ENCODE measurements at places on chromosomes 1 and 21.
A peak's percentile ranks its signal among the peaks of the same experiment; 100 is the strongest.

GRCh38 chr1:210907251-210907805 lies 226.6 kb downstream of the KCNH1 start:
- DNase-seq, result no peak

GRCh38 chr1:192940658-192941057 lies 118.5 kb downstream of the UCHL5 start:
- DNase-seq, result no peak

GRCh38 chr1:41356752-41357151 lies 4.5 kb upstream of the FOXO6 start:
- no peak for DNase-seq

DNA sequence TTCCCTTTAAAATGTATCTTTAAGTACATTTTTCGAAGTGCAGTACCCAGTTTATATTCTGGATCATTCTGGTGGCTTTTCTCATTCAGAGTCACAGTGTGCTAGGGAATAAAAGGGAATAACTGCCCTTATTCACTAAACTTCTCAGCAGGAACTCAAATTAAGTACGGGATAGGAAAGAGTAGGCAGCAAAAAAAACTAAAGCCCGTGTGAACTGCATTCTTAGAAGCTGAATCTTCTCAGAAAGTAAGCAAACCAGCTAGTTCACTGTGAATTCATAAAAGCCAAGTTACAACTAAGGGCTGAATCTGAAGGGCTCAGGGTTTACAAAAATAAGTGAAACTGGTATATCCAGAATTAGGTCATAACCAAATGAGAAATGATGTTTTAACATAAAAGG lies 22.0 kb downstream of the PRPF38A start:
- DNase-seq, result no peak

DNA sequence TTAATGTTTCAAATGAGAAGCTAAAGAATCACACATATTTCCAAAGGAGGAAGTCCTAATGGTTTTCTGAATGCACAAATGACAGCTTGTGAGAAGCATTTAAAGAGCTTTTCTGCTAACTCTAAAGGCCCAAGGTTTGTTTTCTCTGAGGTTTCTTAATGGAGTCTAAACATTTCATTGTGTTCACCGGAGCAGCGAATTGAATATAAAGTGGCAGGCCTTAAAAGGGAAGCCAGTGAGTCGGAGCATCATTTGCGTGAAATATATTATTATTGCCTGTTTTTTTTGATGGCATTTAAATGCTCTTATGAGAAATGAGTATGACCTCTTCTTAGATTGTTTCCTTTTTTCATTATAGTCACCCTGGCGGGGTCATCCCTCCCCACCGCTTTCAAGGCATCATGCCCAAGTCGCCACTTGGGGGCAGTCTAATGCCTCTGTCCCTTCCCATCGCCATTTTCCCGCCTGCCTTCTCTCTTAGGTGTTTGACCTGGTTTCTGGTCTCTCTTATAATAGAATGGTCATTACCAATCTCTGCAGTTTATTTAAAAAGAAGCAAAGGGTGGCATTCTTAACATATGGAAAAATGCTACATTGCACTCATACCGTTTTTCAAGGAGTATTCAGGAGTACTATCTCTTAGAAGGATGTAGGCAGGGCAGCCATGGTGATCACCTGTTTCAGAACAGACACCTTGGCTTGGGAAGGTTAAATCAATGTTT lies 25.3 kb upstream of the OVAAL start:
- DNase-seq, result peak; percentile 75

GRCh38 chr1:30645807-30646206 lies 77.6 kb downstream of the MATN1 start:
- no peak for DNase-seq

DNA sequence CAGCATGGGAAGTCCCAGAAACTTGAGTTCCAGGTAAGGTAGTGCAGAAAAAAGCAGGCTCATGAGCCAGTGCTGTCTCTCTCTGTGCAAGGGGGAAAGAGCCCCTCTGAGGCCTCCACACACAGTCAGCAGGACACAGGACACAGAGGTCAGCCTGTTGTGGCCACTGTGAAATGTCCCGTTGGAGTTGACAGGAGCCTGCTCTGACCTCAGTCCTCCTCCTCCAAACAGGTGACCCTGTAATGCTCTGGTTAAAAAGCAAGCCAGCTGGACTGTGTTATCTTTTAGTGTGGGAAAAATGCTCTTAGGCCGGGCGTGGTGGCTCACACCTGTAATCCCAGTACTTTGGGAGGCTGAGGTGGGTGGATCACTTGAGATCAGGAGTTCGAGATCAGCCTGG lies 24.2 kb upstream of the GPR157 start:
- no peak for DNase-seq

Measured in iPS-NIHi11 (cell line).